ENCODE measurements at places on chromosomes 7 and 10.

- DNase-seq, result no peak
Observed at GRCh38 chr10:110733218-110733952, 89.2 kb downstream of the RBM20 start.

DNA sequence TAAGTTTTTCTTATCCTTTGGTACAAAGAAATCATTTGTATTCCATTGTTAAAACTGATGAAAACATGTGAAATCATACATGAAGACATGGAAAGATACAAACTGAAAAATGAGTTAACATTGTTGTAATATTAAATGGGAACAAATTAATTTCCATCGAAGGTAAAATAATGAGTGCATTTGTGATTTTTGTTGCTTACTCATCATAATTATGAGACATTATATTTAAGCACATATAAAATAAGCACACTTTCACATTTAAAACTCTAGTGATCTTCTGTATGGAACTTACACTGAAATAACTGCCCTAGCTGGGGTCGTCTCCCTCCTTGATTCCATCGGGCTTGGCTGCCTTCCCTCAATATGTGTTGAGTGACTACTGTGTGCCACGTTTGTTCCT is 204.2 kb upstream of the PRPS1L1 start:
- DNase-seq, result no peak

DNA sequence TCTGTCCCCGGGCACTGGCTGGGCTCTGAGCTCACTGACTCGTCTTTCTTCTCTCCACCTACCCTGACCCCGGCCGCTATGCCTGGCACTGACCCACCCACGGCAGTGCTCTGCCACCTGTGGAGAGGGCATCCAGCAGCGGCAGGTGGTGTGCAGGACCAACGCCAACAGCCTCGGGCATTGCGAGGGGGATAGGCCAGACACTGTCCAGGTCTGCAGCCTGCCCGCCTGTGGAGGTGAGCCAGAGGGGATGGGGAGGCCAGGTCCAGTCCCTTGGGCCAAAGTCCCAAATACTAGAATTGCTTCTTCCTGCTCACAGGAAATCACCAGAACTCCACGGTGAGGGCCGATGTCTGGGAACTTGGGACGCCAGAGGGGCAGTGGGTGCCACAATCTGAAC is 27.3 kb downstream of the TBATA start:
- DNase-seq, result no peak

GRCh38 chr10:12614177-12614995 is 265.0 kb downstream of the CAMK1D start:
- DNase-seq, result no peak

- no peak for DNase-seq
Observed at GRCh38 chr7:134905375-134905774, 80.9 kb upstream of the AGBL3 start.

DNA sequence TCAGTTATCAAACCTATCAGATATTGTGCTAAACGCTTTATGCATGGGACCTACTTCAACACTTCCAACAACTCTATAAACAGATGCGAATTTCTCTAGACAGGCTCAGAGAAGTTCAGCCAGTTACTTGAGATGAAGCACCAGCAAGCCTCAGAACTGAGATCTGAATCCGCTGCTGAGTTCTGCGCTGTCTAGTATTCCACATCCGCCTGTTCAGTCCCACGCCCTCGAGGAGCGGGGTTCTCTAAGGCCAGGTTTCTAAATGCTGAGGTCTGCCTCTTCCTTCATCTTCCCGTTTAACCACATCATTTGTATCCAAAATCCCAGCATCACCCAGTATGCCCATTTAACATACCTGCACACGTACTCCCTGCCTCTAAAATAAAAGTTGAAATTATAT is 297.8 kb upstream of the ZNF32 start:
- DNase-seq, result no peak

DNA sequence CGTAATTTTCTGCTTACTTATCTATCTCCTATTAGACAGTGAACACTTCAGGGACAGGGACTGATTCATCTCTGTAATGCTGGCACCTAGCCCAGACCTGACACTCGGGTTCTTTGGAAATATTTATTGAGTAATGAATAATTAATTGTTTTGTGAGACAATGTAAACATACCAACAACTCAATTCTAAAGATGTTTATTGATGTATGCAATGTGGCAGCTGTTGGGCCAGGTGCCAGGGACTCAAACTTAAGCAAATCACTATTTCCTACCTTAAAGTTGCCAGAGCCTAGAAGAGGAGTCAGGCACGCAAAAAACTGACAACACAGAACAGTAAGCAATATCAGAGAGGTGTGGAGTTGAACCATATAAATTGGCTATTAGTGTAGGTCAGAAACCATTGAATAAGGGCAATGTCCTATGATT is 63.6 kb upstream of the BMPER start:
- no peak for DNase-seq

DNA sequence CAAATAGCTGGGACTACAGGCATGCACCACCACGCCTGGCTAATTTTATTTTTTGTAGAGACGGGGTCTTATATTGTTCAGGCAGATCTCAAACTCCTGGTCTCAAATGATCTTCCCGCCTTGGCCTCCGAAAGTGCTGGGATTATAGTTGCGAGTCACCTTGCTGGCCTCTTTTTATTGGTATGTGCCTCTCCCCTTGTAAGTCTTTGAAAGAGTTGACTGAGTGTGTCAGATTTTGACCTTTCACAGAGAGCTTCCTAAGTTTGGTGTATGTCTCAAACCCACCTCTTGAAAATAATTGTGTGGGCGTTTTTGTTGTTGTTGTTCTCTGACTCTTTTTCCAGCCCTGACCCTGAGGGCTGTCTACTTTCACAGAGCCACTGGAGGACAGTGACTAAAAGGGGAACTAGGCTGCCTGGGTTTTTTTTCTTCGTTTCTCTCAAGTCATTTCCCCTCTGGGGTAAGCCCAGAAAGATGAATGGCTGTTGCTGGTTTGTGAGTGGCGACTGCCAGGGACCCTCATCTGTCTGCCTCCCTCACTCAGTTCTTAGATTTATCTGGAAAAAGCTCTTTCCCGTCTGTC is 262.8 kb downstream of the ZEB1 start:
- no peak for DNase-seq

GRCh38 chr10:123896246-123896927 is 4.8 kb upstream of the CPXM2 start:
- no peak for DNase-seq

GRCh38 chr7:126689037-126689436 is 563.7 kb downstream of the GRM8 start:
- DNase-seq, result no peak

GRCh38 chr7:23710000-23710399 is at the start of gene STK31:
STK31 (plus strand) TSS chr7:23710219; CDS start chr7:23710286, 67 bp downstream.
- no peak for DNase-seq

- DNase-seq, result no peak
Observed at GRCh38 chr10:7486528-7486927, 75.7 kb upstream of the SFMBT2 start.

DNA sequence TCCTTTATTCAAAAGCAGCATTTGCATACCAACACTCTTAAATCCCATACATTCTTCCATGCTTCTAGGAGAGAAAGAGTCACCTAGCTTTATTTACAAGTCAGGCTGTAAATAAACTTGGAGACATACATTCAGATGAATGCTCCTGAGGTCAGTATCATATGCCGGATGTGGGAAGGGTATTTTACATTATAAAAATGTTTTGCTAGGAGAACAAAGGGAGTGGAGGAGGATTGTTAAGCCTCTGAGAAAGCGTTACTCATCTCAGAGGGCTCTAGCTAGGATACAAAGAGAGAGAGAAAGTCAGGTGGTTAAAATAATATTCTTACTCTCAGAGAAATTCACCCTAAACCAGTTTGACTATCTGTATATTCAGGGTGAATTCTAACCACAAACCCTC is 300.9 kb upstream of the NPSR1 start:
- DNase-seq, result no peak

DNA sequence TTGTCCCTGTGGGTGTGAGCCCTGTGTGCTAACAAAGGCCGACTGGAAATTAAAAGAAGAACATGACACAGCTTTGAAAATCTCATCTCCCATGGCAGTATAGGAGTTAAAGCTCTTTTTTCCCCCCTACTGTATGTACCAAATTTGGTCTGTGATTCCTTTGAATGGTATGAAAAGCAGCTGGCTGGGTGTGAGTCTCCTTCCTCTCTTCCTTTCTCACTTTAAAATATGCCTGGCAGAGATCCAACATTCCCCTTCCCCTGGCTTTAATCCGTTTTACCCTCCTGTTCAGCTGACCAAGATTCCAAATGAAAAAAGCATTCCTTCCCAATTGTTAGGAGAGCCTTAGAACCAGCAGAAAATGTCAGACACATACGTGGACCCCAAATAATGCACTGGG is 225.0 kb upstream of the CELF2 start:
- no peak for DNase-seq

DNA sequence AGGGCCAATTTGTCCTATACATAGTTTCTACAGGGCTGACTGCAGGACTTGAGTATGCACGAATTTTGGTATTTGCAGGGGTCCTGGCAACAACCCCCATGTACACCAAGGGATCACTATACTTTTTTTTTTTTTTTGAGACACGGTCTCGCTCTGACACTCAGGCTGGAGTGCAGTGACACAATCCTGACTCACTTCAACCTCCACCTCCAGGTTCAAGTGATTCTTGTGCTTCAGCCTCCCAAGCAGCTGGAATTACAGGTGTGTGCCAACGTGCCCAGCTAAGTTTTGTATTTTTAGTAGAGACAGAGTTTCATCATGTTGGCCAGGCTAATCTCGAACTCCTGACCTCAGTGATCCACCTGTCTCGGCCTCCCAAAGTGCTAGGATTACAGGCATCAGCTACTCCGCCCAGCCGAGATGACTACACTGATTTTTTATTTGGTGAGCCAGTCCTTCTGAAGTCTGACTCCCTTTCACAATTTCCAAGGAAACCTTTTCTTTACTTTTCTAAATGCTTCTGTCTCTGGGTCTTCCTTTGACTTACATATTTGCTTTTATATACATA is 19.8 kb downstream of the CFAP70 start:
- DNase-seq, result no peak

DNA sequence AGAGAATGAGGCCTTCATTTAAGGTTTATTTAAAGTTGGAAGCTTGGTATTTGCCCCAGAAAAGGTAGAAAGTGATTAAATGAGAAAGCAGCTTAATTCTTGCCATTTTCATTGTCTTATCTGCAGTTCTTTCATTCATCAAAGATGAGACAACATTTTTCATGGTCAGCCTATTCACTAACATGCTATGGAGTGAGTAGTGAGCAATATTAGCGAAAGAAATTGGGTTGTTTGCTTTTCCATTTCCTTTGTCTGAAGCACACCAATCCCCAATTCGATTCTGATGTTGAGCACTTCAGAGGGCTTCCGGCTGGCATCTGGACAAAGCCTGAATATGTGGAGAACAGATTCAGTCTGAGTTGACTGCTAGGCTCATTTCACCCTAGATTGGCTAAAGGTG is 317.2 kb downstream of the BBS9 start:
- DNase-seq, result no peak
